ENCODE measurements at places on chromosomes 6 and 20. TPM values are rescaled to one million over a fixed set of nuclear protein-coding genes. Genes with fewer than 3 reads are reported as not detected.

DNA sequence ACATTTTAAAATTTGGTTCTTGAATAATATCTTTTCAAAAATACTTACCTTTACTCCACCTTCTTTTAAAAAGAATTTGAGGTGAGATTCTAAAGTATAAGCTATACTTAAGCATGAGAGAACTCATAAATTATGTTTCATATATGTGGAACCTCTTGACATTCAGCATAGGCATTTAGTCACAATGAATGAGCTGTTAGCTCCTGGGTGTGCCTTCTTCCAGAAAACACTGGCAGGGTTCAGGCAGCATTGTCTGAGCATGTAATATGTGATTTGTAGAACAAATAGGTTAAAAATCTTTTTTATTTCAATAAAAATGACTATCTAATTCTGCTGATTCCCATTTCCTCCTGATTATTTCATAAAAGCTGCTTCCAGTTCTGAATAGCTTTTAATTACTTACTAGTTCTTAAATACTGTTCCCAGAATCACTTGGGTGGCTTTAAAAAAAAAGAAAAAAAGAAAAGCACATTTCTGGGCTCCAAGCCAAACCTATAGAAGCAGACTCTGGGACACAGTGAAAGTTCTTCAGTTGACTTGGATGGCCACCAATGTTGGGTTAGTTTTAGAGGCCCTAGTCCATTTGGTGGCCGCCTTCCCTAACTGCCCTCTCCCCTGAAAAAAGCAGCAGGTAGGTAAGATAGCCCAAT, 20.2 kb downstream of the RNF8 start:
- DNase-seq = no peak

GRCh38 chr6:107707346-107708275, 116.5 kb downstream of the SCML4 start:
- no peak for DNase-seq

DNA sequence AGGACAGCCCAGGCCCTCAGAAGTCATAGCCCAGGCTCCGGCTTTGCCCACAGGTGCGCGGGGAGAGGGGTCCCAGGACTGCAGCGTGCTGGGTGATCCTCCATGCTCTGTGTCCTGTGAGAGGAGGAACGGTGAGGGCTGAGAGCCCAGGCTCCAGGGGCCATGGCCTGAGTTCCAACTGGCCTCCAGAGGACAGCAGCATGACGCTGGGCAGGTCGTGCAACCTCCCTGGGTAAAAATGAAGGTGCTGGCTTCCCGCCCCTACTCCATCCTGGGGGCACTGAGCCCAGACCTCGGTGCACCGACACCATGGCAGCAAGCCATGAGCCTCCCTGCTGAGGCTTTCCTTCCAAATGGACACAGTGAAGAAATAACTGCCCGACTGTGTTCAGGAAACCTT, 305.4 kb downstream of the TAF4 start:
- DNase-seq = no peak

The TRAPPC3L gene
- 0.17 TPM for polyA plus RNA-seq

- no peak for DNase-seq
Measured at GRCh38 chr6:167268683-167269280, 22.3 kb upstream of the UNC93A start.

The SLC18B1 gene
- 11.0 TPM for polyA plus RNA-seq

GRCh38 chr6:134551245-134551960, 233.5 kb upstream of the SGK1 start:
- DNase-seq = no peak

- DNase-seq = no peak
Measured at GRCh38 chr6:1039746-1040145, 272.2 kb upstream of the FOXQ1 start.

GRCh38 chr20:17403461-17403860, 127.7 kb downstream of the BFSP1 start:
- no peak for DNase-seq

GRCh38 chr6:53059648-53060589, 5.3 kb upstream of the FBXO9 start:
- no peak for DNase-seq

GRCh38 chr6:132491303-132491702, 21.6 kb downstream of the STX7 start:
- no peak for DNase-seq

DNA sequence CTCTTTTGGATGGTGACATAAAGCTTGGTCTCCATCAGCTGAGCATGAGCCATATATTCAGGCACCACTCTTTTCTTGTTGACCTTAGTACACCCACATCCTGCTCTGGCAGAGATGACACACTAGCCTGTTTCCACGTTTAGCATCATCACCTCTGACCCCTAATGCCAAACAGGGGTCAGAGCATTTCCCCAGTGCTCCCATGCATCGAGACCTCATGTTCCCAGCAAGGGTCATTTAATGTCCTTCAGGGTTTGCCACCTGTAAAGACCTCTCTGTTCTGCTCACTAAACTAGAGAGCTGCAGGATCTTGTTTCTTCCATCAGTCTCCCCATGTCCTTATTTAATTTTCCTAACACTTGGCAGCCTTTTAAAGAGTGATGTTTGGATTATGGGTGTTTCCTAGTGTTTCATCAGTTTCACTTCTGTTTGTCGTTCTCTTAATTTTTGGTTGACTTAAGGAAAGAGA, 97.5 kb downstream of the AIG1 start:
- no peak for DNase-seq

GRCh38 chr6:41451039-41451438, 95.1 kb upstream of the FOXP4 start:
- no peak for DNase-seq

The MOCS3 gene
- 3.3 TPM for polyA plus RNA-seq

- no peak for DNase-seq
Measured at GRCh38 chr20:47521059-47521808, 19.5 kb downstream of the NCOA3 start.

- no peak for DNase-seq
Measured at GRCh38 chr20:62241506-62241905, 3.2 kb downstream of the OSBPL2 start.
